Hindlimb muscle (tissue), 1 donor: ENCODE measurements at places on chromosomes 13 and 19.

DNA sequence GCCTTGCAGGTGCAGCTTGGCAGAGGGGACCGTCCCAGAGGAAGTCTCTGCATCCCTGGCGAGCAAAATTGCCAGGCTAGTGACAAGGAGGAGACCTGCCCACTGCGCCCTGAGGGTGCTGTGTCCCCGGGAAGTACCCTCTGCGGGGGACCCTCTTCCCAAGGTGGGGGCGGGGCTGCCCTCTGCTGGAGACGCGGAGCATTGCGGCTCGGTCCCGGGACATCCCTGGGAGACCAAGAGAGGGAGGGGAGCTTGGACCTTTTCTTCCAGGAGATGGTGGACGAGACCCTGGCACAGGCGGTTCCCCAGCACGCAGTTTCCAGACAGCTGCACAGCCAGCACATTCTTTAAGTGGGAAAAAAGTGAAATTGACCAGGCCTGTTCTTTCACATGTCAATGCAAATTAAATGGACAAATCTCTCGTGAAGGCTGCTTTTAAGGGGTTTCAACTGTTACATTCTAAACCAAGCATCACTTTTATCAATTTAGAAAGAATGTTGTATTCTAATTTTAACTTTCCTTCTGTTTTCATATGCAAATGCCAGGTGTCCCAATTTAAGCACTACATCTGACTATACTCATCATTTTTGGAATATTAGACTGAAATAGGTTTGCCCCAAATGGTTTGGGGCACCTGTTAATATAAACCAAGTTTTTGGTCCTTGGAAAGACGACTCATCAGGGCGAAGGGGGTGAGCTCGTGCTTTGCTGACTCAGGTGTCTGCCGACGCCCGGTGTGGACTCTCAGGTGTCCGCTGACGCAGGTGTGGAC lies 60.7 kb downstream of the MCF2L start:
- no peak for DNase-seq

DNA sequence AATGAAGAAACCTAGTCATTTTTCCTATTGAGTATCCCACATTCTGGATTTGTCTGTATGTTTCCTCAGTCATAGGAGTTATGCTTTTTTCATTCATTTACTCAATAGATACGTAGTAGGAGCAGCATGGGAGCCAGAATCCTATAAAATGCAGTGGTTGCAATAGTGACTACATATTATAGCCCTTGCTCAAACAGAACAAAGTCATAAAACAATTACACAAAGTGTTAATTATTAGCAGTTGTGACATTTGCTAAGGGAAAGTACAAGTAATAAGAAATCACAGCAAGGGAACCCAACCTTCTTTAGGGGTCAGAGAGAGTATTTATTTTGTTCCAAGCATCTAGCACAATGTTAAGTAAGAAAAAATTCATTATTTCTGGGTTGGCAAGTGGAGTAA lies 27.7 kb upstream of the POU4F1 start:
- DNase-seq, result no peak

GRCh38 chr19:17296273-17296672 lies 7.0 kb downstream of the ABHD8 start:
- no peak for DNase-seq

GRCh38 chr13:112777637-112778406 lies 88.0 kb downstream of the ATP11A start:
- DNase-seq, result no peak

GRCh38 chr19:6230991-6231448 lies 48.8 kb downstream of the MLLT1 start:
- no peak for DNase-seq

DNA sequence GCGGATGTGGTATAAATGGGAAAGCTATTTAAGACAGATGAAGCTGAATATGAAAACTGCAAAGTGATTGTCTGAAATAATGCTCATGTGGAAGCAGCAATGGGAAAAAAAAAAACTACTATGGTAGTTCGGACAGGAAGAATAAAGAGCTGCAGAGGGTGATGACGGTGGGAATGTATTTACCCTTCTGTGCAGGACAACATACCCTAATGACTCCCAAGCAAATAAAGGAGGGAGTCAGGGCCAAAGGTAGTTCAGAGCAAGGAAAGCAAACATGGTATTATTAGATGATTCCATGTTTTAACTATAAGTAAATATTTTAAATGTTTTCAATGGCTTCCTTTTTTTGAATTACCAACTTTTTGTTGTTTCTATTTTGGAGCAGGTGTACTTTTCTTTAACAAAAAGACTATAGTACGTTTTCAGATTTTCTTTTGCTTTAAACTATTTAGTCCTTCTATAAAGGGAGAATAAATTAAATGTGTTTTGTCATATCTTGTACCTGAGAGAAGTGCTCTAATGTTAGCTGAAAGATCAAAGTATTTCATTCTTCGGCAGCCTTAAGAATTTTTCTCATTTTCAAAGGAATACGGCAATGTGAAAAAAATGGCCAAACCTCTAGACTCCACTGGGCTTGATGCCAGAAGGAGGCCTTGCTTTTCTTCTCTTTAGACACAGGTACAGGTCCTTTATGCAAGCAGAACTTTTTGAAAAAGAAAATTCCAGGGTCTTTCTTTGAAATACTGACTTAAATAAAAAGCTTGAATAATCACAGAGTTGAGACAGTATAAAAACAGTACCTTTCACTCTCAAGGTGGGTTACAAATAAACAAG lies 67.8 kb upstream of the ZDHHC20 start:
- no peak for DNase-seq

DNA sequence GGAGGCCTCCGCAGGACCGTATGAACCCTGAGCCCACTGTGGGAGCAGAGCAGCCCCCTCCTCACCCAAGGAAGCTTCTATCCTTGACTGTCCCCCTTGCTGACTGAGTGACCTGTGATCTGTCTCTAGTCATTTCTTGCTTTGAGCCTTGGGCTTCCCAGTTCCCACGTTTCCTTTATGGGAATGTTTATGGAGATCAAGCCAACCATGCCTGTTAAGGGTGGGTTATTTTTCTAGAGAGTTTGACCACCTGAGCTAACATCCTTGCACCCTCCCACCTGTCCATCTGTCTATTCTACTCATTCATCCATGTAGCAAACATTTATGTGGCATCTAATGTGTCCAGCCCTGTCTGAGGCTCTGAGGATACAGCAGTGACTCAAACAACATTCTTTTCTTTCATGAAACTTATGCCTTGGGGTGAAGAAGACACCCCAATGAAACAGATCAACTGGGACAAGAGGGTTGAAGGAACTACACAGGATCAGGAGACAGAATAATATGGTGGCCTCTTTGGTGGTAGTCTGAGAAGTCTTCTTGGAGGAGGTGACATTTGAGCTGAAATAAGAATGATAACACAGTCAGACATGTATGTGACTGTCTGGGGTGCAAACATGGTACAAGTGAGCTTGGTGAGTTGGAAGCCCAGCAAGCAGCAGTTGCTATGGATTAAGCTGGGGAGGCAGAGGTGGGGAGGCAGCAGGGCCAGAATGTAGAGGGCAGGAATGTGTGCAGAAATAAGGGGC lies 30.5 kb downstream of the CERS4 start:
- DNase-seq, result no peak

DNA sequence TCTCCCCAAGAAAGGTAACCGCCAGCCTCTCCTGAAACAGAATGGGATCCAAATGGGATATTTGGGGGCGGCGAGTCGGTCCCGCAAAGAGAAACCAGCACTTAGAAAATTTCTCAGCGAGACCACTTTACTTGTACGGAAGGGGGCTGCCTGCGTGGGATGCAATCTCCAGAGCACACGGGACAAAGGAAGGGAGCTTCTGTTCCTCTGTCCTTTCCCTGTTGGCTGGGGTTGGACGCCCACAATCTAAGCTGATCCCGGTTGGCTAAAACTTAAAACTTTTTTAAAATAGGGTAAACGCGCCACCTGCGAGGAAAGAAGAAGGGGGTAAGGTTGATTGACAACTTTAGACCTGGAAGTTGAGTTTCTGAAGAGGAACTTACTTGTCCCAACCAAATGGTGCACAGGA lies 826 bp upstream of the BSG start:
- DNase-seq, result no peak

DNA sequence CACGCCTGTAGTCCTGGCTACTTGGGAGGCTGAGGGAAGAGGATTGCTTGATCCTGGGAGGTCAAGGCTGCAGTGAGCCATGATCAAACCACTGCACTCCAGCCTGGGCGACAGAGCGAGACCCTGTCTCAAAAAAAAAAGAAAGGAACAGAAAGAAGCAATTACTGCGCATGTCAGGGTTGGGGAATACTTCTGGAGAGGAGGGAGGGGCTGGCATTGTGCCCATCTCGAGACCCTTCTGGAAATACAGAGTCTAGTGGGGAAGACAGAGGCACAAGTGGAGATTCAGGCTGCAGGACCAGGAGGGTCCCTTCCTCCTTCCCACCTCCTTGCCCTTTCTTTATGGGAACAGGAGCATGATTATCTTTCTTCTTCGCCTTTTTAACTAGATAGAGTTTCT lies 30.8 kb downstream of the PRR22 start:
- DNase-seq, result no peak

DNA sequence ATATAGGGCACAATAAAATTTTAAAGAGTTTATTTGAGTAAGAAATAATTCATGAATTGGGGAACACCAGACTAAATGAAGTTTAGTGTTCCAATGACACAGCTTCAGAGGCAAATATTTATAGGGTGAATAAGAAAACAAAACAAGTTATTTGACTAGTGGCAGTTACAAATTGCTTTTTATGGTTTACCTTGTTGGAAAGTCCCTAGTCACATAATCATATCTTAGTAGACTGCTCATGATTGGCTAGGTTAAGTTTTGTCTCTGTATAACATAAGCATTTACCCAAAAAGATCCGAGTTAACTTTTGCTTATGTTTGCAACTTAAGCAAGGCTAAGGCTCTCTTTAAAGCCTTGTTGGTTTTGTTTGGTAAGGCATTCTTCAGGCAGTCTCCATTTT lies 224.7 kb upstream of the MIR17HG start:
- no peak for DNase-seq

GRCh38 chr13:46389457-46390451 lies 2.7 kb upstream of the RUBCNL start:
- no peak for DNase-seq

DNA sequence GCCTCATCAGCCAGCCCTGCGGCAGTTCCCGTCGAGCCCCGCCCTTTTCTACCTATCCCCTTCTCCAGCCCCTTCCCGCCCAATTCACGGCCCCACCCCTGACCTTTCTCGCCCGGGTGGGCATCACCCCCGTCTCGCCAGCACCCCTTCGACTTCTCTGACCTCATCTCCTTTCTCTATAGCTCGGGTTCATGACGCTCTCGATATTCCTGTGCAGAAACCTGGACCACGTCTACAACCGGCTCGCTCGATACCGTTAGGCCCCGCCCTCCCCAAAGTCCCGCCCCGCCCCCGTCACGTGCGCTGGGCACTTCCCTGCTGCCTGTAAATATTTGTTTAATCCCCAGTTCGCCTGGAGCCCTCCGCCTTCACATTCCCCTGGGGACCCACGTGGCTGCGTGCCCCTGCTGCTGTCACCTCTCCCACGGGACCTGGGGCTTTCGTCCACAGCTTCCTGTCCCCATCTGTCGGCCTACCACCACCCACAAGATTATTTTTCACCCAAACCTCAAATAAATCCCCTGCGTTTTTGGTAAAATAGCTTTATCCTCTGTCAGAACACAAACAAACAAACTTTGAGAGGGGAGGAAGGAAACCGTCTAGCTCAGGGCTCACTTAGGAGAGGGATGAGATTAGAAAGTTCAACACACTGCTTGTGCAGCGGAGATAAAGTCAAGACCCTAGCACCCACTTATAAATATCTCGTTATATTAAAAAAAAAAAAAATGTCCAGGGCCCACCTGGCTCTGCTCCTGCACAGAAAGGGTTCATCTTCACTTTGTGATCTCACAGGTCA lies 5.1 kb downstream of the CD37 start:
- DNase-seq, result no peak

DNA sequence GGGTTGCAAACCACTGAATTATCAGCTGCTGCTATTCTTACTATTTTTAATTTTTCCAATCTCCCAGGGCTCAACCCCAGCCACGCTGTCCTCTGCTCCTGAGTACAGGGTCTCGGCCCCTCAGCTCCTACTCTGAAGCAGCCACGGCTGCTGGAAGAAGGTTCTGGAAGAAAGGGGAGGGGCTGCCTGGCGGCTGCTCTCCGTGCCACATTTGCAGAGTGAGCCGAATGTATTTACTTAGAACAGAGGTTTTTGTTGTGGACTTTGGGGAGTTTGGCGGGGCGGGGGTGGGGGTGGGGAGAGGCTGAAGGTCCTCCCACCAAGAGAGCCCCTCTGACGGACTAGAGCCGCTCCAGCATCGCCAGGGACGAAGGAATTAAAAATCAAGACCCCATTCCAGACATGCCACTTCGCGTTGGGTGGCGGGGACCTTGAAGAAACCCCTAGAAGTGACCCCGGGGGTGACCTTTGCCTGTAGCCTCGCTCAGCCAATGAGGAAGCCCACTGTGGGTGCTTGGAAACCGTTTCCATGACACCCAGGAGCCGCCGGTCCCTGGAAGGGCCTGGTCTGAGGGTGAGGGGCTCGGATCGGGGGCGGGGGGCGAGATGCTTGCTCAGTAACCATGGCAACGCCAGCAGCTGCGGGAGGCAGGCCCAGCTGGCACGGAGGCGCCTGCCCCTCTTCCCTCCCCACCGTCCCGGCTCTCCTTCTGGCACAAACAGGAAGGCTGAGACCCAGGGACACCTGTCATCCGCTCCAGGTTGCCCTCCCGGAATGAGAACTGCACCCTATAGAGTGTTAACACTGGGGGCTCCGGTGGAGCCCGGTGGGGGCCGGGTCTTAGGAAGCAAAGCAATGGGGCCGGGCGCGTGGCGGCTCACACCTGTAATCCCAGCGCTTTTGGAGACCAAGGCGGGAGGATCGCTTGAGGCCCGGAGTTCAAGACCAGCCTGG lies 54.2 kb upstream of the PTPRS start:
- DNase-seq, result no peak

GRCh38 chr19:46303322-46303690 lies 6.5 kb downstream of the HIF3A start:
- no peak for DNase-seq

DNA sequence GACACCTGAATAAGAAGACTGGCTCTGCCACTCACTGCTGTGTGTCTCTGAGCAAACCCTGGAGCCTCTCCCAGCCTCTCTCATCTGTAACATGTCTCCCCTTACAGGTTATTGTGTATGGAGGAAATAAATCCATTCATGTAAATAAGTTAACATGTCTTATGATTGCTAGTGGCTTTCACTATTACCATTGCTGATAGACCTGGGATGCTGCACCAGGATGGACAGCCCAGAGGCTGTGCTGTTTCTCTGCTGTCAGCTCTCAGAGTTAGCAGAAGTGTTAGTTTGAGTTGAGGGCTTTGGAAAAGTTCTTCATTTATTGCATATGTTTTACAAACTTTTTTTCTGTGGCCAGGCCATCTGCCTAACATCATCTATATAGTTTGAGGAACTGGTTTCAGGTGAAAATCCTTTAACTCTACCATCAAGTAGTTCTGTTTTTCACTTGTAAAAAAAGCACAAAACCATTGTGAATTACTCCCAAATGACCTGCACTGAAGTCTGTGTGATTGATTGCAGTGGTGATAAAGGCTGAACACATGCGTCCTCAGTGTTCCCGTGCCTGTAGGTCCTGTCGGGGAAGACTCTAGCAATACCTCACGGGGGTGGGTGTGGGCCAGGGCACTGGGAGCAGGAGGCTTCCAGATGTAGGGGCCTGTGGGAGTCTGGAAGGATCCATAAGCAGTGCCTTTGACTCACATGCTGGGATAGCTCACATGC lies 24.6 kb downstream of the MPHOSPH8 start:
- DNase-seq, result no peak

- DNase-seq, result no peak
Observed at GRCh38 chr13:70623239-70623638, 515.0 kb upstream of the KLHL1 start.

- DNase-seq, result no peak
Observed at GRCh38 chr13:85864963-85865530, 65.8 kb upstream of the SLITRK6 start.
